ENCODE measurements at places on chromosomes 11 and 22.

GRCh38 chr11:102603091-102603490, 22.0 kb downstream of the MMP20 start:
- no peak for DNase-seq

GRCh38 chr11:125457814-125458343, 38.2 kb downstream of the FEZ1 start:
- DNase-seq: no peak

- no peak for DNase-seq
These were observed 723 bp upstream of the SCUBE1 start for GRCh38 chr22:43343670-43344519.

- DNase-seq: no peak
These were observed 1.0 kb downstream of the TMEM151A start for GRCh38 chr11:66292543-66293332.

- peak; percentile 59 for DNase-seq
These were observed 5.0 kb upstream of the PICK1 start for GRCh38 chr22:38051900-38052862.

DNA sequence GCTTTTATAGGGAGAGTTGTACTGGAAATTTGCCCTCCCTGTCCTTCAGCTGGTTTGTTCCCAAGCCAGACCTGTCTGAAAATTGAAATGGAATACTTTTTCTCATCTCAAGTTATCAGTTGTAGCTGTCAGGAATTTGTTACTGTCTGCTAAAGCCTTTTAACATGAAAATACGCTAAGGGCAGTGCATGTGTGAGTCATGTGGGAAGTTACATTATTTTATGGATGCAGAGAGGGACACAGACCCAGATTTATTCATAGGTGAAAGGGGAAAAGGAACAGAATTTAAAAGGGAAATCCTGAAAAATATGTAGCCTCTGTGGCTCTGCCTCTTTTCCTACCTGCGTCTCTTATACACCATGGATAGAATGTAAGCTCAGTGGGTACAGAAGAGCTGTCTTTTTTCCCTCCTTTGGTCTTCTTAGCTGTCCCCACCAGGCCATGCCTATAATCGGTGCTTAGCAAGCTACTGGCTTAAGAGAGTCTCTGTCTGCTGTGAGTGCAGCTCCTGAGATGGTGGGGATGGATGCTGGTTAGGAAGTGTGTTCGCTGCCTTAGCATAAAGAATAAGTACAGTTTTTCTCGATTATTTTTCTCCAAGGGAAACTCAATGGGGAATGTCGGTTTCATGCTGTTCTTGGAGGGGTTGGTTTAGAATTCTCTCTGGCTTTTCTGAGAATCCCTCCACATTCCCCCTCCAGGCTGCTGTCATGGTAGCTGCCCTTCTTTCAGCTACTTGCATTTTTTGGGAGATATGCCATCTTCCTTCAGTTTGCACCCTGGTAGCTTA, 166.8 kb downstream of the TEAD1 start:
- no peak for DNase-seq

DNA sequence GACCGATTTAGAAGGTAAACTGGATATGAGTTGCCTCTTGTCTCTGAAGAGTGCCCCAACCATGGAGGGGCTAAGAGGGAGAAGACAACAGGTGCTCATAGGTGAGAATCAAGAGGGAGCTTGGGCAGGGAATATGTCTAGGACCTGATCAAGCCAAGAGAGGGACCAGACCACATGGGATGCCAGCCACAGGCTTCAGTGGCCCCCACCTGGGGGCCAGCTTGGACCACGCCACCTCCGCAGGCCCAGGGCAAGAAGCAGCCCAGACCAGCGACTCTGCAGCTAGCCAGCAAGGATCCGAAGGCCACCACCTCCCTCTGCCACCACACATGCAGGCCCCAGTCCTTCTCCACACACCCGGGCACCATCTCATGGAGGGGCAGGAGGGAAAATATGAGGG, 92.5 kb upstream of the LDLRAD3 start:
- no peak for DNase-seq
